ENCODE measurements at places on chromosomes 6 and 20.

- DNase-seq = no peak
Measured at GRCh38 chr6:1626481-1626880, 16.8 kb downstream of the FOXC1 start.

DNA sequence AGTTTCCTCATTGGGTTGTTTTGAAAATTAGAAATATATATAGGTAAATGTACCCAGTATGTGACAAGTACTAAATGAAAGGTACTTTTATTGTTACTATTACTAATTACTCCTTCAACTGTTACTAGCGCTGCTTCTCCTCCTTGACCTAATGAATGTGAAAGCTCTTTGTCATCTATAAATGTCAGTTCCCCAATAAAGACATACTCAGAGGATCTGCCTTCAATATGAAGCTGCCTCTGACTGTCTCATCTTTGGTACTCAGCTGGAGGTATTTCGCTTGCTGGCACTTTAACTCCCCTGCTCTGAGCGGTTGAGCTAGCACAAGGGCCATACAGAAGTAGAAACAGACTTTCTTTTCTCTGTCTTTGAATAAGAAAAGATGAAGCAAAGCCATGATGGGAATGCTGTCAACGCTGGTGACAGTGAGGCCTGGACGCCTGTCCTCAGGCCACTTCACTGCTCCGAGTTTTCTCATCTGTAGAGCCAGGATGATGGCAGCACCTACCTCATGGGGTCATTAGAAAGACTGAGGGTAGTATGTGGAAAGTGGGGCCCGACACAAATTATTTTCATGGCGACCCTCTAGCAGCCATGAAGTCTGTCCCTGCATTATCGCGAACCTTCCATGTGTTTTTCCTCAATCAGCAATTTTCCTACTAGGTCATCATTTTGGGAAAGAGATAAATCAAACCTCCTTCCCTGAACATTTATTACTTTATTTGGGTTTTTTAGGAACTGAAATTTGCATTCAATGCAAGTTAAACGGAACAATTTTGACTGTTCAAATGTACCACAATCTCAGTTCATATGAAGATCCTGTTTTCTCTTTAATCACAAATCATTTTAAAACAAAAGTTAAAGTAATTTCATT is 55.9 kb upstream of the SNX9 start:
- no peak for DNase-seq

DNA sequence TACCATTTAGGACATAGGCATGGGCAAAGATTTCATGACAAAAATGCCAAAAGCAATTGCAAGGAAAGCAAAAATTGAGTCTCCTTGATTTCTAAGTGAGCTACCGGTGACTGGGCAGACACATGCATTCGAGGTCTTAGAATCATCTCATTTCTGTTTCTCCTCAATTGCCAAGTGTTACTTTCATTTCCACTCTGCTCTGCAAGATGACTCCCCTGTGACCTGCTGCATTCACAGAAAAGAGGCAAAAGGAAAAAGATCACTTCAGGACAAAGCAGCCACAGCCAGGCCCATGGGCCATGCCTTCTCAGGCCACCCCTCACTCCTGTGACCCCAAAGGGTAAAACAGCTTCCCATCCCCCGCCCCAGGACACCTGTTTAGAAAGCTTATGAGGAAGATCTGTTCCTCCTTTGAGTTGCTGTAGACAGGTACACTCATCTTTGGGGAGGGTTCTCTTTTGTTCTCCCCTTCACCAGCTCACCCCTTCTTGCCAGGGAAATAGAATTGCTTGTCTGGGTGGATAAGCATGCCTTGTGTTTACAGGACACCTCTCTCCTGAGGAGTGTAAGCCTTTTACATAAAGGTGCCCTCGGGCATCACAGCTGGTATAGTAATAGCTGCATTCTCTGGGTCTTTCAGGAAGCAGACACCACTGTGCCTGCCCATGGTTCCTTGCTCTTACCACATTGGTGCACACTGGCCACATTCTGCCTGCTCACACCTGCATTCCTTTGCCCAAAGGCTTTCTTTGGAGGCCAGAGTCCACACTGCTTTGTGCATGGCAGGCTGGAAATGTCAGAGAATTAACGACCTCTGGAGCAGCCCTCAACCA is 105.0 kb downstream of the SLC24A3 start:
- DNase-seq = no peak

DNA sequence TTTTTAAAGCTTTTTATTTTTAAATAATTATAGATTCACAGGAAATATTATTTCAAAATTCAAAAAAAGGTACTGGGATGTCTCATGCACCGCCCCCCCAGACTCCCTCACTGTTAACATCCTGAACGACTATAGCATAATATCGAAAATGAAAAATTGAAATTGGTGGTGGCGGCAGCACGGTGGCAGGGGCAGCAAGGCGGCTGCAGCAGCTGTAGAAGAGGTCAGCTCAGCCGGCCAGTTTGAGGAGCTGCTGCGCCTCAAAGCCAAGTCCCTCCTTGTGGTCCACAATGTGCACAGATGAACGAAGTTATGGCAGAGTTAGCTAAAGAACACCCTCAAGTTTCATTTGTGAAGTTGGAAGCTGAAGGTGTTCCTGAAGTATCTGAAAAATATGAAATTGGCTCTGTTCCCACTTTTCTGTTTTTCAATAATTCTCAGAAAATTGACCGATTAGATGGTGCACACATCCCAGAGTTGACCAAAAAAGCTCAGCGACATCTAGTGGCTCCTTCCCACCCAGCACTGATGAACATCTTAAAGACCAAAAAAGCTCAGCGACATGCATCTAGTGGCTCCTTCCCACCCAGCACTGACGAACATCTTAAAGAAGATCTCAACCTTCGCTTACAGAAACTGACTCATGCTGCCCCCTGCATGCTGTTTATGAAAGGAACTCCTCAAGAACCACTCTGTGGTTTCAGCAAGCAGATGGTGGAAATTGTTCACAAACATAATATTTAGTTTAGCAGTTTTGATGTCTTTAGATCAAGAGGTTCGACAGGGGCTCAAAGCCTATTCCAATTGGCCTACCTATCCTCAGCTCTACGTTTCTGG is 100.8 kb downstream of the FAM217A start:
- no peak for DNase-seq

GRCh38 chr6:113271437-113271836 is 585.7 kb upstream of the MARCKS start:
- DNase-seq = no peak

- DNase-seq = no peak
Measured at GRCh38 chr20:19308146-19308545, 95.7 kb downstream of the SLC24A3 start.

DNA sequence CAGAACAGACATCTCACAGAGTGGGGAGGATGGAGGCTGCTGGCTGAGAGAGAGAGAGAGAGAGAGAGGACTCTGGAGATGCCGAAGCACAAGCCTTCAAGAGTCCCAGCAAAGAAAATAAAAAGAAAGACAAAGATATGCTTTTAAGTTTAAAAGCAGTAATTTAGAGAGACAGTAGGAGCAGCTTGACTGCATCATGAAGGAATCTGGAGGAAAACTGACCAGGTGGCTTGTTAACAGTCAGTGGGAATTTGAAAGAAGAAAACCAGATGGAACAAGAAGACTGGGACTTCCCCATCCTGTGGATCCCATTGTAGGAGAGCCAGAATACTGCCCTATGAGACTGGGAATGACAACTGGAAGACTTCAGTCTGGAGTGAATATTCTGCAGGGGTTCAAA is 46.3 kb upstream of the PLN start:
- no peak for DNase-seq

DNA sequence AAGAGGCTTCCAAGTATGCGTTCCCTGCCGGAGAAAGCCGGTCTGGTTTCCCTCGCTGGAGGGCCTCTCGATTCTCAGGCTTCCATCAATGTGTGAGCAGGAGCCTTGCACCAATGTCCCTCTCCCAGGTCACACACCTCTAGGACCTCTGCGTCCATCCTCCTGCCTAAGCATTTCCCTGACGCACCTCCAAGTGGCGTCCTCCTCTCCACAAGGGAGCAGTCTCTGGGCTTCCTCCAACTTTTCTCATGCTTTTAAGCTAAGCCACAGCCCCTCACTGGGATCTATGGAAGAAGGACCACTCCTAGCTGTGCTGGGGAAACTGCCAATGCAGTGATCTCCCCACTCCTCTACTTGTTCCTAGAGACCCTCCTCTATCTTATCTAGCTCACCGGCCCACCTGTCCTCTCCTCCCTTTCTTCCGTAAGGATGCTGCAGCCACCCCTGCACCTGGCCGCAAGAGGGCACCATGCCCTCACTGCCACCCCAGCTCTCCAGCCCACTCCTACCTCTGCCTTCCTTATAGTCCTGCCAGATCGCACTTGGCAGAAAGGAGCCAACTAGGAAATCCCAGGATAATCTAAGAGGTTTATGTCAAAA is 258.7 kb downstream of the LRFN2 start:
- DNase-seq = peak; percentile 81

DNA sequence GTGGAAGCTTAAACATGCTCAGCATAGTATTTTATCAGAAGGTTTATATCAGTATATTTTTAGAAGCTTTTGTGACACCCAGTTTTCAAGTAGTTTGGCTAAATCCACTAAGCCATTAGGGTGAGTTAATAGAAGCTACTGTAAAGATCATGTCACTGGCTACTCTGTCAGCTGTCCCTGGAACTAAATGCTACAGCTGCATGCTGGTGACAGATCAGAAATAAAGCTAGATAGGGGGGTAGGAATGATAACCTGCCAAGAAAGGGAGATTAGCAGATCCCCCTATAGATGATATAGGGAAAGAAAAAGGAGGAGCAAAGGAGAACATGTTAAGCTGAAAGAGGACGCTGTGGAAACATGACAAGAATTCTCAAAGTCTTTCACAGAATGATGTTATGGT is 363.2 kb downstream of the QKI start:
- no peak for DNase-seq

DNA sequence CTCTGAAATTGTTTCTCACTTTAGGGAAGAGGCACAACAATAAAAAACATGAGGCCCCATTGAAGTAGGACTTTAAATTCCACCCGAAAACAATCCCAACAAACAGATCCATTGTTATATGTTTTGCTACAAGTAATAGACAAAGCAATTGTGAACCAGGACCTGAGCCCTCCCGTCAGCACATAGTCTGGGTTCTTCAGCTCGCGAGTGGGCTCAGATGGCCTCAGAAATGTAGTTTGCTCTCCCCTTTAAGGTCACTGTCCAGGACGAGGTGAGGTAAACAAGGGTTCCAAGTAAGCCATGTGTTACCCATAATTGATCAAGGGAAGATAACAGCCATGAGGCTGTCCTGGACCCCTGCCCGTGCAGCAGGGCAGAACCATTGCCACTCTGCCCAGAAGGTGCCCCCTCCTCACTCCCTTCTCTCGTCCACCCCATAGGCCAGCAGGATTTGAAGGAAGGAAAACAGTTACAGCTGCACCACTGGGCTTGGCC is 160.1 kb upstream of the QKI start:
- DNase-seq = no peak

DNA sequence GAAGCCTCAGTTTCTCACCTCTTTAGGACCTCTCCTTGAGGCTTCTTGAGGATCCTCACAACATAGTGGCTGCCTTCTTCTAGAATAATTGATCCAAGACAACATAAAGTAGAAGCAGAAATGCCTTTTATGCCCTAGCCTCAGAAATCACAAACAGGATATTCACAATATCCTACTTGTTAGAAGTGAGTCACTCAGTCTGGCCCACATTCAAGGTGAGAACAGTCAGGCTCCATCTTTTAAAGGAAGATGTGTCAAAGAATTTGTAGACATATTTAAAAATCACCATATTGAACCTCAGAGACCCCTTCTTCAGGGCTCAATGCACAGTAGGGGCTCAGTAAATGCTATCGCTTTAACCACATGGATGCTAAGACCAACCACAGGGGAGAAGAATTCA is 20.8 kb upstream of the FAM83D start:
- no peak for DNase-seq

- no peak for DNase-seq
Measured at GRCh38 chr6:12490904-12491571, 200.9 kb downstream of the EDN1 start.

DNA sequence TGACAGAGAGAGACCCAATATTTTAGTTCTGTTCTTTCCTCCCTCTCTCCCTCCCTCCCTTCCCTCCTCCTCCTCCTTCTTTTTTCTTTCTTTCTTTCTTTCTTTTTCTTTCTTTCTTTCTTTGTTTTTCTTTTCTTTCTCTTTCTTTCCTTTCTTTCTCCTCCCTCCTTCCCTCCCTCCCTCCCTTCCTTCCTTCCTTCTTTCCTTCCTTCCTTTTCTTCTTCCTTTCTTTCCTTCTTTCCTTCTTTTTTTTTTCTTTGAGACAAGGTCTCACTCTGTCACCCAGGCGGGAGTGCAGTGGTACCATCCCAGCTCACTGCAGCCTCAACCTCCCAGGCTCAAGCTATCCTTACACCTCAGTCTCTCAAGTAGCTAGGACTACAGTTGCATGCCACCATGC is 28.4 kb downstream of the ARHGAP40 start:
- no peak for DNase-seq

DNA sequence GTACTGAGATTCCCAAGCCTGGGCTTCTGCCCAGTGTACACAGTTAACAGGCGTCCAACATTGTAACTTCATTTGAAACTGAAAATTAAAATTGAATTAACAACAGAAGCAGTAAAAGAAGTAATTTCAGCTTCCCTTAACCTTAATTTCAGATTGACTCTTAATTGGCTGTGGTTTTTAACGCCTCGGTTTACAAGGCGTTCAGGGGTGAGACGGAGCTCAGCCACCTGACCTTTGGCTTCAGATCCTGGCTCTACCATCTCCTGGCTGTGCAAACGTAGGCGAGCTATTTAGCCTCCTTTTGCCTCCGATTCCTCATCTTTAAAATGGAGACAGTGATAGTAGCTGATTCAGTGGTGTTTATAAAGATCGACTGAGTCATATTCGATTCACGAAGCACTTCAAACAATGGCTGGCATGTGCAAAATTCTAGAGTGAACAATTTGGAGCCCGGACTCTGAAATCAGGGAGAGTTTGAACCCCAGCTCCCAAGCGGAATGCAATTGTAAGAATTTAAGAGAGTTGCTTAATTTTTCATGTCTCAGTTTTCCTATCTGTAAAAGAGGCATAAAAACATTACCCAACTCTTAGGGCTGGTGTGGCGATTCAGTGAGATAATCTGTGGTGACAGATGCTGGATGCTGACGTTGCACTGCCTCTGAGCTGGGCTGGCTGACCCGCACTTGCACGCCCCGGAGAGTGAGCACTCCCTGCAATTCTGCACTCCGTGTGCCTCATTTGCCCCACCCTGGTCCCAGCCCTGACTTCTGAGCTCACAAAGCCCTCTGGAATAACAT is 23.5 kb upstream of the OCSTAMP start:
- no peak for DNase-seq

DNA sequence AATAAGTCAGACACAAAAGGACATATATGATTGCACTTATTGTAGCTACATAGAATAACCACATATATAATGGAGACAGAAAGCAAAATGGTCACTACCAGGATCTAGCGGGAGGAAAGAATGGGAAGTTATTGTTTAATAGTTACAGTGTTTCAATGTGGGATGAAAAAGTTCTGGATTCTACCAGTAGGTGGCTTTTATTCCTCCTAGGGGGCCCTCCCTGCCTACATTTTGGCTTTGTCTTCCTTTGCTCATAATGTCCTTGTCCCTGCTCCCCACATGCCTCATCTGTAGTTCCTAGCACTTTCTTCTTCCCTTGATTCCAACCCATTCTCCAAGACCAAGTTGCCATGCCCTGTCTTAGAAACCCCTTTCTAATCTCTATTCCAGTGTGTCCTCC is 16.3 kb downstream of the ZNF133 start:
- DNase-seq = no peak

- peak; percentile 94 for DNase-seq
Measured at GRCh38 chr6:123062670-123063069, 66.6 kb downstream of the CLVS2 start.

GRCh38 chr20:21181028-21181427 is 55.1 kb downstream of the KIZ start:
- no peak for DNase-seq

GRCh38 chr6:137705160-137706082 is 161.6 kb upstream of the TNFAIP3 start:
- peak; percentile 16 for DNase-seq

Data from NCI-H1105 treated with DMSO at 0.1 percent for 48 hours (cell line).